ENCODE measurements at places on chromosomes 6 and 20.

- peak; percentile 74 for DNase-seq
These were observed 69.9 kb downstream of the OLIG3 start for GRCh38 chr6:137424251-137424650.

DNA sequence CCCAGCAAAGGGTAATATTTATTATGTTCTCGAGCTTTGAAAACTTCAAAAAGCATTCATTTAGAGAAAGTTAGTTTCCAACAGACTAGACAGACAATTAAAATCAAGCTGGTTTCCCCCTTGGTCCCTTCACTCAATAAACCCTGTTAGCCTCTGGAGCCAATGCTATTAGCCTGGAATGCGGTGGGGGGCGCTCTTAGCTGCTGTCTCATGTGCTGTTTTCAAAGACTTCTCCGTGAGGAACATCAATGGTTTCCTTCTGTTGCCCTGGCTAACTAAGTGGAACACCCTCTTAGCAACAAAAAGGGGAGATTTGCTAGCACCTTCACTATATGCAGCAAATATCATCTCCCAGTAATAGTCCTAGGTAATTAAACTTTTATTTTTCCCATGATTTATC lies 86.4 kb downstream of the LY86 start:
- peak; percentile 27 for DNase-seq

DNA sequence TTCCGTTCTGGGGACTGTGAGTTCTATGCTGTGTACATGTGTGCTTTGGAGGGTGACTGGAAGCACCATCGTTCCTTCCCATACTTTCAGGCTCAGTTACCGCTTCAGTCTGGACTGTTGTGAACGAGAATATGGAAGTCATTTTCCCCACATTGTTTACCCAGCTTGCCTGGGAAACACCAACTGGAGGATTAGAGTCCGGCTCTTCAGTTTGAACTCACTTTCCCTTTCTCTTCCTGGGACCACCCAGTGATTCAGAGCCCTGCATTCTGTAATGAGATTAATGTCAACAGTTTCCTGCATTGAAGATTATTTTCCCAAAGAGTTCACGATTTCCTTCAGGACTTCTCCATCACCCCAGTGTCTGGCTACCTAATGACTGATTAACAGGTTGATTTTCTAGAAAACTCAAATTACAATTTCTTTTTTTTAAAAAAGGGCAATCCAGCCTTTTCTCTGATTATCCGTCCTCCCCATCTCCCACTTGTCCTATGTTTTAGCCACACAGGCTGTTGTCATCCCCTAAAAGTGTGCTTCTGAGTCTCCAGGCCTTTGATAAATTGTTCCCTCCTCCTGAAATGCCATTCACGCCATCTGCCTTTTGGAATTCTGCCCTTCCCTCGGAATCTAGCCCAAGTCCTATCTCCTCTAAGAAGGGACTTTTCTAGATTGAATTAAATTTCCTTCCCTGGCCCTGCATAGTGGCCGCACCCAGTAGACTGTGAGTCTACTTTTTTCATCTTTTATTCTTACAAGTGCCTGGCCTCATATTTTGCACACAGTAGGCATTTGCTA lies 3.3 kb upstream of the TAGAP start:
- no peak for DNase-seq

DNA sequence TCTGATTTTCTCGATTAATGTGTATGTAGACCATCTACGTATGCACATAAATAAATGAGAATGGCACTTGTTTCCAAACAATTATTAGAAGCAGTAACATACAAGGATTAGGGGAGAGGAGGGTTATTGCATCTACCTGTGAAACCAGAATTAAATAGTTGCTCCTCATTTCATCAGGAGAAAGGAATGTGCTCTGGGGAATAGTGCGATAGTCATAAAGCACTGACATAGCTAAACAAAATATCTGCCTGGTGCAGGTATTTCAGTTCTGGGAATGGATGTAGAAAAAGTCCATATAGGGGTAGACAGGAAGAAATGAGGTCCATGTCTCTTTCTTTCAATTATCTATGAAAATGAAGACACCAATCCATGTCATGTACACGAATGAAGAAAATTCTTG lies 1.6 kb upstream of the ID4 start:
- no peak for DNase-seq

DNA sequence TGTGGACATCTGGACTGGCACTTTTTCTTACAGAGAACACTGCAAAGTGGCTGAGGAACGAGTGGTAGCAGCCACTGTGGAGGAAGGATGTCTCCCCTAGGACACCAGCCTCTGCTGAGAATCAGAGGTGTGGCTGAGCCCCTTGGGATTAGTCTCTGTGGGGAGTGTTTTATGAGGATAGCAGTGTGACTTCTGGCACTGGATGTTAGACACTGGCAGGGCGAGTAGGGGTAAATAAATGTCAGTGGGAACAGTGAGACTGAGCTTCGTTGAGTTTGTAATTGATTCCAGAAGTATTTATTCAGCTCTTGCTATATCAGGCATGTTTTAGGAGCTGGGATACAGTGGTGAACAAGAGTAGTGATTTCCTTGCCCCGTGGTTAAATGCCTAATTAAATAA lies 124.0 kb downstream of the JARID2 start:
- DNase-seq, result no peak

DNA sequence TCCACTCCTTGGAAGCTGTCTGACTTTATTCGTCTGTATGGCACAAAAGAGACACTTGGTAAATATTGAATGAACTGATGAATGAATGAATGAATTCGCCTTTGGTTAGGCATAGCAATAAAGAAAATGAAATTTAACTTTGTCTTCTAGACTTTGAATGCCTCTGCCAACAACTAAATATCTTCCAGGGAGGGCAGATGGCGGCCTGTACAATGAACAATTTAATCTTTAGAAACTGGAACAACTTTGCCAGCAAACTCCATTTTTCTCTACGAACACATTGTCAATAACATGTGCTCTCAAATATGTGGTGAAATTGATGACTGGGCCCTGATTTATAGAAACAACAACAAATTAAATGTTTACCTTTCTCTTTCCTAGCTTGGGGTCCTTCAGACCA lies 140.6 kb downstream of the ZNF217 start:
- DNase-seq, result no peak

DNA sequence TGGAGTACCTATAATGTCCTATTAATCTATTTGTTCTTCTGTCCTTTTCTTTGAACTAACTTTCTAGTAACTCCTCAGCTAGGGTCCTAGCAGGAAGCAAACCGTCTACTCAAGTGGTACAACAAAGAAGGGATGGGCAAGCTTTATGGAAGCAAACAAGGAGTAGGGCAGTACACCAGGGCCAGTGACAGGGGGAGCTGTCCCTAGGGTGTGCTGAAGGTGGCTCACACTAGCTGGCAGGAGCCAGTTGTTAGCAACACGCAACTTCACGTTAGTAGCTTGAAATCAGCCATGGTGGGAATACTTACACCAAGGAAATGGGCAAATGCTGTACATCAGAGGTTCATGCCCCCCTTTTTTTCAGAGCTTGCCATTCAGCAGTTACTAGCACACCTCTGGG lies 74.0 kb upstream of the EYA2 start:
- no peak for DNase-seq

- no peak for DNase-seq
These were observed 705.4 kb downstream of the PTPRT start for GRCh38 chr20:42484335-42484734.

DNA sequence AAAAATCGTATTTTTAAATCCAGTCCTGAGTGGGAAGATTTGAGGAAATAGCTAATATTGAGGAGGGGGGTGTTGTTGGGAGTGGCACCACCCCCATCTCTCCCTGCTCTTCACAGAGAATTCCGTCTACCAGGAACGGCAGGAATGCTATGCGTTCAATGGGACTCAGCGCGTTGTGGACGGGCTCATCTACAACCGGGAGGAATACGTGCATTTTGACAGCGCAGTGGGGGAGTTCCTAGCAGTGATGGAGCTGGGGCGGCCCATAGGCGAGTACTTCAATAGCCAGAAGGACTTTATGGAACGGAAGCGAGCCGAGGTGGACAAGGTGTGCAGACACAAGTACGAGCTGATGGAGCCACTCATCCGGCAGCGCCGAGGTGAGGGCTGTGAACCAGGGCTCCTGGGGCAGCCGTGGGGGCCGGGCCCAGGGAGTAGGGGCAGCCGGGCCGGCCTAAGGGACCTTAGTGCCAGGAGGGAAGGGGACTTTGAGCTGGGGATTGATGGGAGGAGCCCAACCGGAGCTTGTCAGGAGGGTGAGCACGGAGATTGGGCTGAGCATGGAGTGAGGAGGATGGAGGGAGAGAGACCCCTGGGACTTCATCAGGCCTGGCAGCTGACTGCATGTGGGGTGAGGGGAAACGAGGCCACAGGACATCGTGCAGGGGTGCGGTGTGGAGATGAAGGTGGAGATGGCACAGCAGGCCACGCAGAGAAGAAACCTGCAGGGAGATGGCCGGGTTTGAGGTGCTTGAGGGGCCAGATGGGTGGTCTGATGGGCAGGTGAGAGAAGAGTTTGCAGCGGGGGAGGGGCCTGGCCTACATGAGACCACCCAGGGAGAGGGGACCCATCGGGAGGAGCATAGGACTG lies 41.3 kb downstream of the HLA-DPB1 start:
- no peak for DNase-seq

DNA sequence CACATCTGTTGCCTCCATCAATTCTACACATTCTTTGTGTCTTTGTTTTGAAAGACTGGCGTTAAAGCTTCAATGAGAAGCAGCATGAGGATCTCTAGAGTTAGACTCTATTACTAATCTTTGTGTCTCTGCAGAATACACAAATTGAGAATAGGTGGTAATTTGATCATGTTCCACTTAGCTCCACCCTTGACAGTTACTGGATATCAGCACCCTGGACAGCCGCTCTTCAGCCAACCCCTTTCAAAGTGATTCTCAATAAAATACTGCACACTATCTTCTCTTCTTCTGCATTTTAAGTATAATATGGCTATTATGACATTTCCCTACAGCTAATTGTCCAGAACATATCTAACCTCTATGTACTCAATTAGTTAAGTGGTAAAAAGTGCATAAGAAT lies 54.3 kb upstream of the CNR1 start:
- peak; percentile 21 for DNase-seq

GRCh38 chr20:43983904-43984361 lies 69.3 kb downstream of the TOX2 start:
- no peak for DNase-seq

GRCh38 chr6:52543729-52544601 lies 32.9 kb downstream of the TRAM2 start:
- no peak for DNase-seq

GRCh38 chr6:106168097-106168888 lies 82.2 kb downstream of the PRDM1 start:
- no peak for DNase-seq

- DNase-seq, result no peak
These were observed 1095.2 kb downstream of the GRIK2 start for GRCh38 chr6:102488729-102489128.

GRCh38 chr6:112801468-112802080 lies 454.4 kb downstream of the RFPL4B start:
- no peak for DNase-seq

DNA sequence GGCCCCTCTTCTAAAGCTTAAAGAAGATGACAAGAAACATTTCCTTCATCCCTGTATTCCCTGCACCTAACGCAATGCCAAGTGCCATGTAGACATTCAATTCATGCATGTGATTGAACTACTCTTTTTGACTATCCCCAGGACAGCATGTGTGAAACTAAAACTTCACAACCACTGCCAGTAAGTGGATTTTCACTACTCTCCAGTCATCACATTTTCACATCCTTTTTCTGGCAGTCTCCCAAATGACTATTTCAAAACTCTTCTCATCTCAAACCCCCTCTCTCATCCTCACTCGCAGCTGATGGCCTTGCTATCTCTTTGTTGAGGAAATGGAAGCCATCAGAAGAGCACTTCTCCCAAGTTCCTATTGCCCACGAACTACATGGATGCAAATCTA lies 122.6 kb downstream of the OPRM1 start:
- no peak for DNase-seq

- DNase-seq, result peak; percentile 69
These were observed 29.4 kb downstream of the LRP11 start for GRCh38 chr6:149834513-149835481.

DNA sequence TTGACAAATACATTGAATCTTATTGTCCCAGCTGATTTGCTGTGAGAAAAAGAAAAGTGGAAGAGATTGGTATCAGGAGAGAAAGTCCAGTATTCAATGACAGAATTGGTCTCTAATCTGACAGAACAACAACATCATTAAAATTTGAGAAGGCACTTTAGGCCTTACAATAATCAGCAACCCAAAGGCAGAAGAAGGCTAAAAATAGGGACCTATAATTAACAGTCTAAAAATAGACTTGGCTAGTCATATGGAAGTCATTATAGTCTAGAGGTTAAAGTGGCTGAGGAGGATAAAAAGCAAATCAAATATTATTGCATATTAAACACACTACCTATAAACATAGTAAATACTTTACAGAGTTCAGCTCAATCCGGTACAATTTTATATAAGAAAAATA lies 393.6 kb upstream of the JAG1 start:
- DNase-seq, result no peak

DNA sequence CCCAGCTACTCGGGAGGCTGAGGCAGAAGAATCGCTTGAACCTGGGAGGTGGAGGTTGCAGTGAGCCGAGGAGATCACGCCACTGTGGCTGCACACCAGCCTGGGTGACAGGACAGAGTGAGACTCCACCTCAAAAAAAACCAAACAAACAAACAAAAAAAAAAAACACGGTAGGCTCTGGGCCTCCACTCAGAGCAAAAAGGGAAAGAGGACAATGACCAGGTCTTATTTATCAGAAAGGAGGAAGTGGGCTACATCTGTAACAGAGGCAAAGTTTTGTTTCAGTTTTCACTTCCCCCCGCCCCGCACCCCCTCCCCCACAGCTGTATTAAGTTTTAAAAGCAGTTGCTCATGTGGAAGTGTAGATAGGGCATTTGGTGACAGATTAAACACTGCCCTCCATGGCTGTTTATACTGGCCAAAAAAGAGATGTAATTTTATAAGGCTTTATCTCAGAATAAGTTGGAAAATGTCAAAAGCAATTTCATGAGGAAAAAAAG lies 114.6 kb downstream of the RCAN2 start:
- DNase-seq, result peak; percentile 87

GRCh38 chr20:38927902-38928578 lies 1.8 kb downstream of the FAM83D start:
- peak; percentile 47 for DNase-seq

GRCh38 chr20:50085146-50085480 lies 27.8 kb downstream of the UBE2V1 start:
- DNase-seq, result no peak

GRCh38 chr6:47424436-47424836 lies 53.2 kb upstream of the CD2AP start:
- no peak for DNase-seq

GRCh38 chr6:149190224-149190831 lies 127.2 kb upstream of the TAB2 start:
- DNase-seq, result peak; percentile 63

DNA sequence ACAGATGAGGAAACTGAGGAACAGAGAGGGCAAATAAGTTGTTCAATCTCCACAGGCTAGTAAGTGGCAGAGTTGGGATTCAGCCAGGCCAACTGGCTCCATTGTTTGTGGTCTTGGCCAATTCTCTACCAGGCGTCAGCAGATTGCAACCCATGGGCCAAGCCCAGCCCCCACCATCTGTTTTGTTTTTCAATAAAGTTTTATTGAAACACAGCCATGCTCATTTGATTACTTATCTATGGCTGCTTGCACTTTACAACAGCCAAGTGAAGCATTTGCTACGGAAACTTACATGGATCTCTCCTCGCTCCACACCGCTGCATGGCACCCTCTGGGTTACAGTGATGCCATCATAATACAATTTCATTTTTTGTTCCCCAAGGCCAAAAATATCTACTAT lies 90.8 kb downstream of the ZNF217 start:
- DNase-seq, result no peak

Data from OCI-LY7 (cell line).